ENCODE measurements at places on chromosomes 4 and X.

DNA sequence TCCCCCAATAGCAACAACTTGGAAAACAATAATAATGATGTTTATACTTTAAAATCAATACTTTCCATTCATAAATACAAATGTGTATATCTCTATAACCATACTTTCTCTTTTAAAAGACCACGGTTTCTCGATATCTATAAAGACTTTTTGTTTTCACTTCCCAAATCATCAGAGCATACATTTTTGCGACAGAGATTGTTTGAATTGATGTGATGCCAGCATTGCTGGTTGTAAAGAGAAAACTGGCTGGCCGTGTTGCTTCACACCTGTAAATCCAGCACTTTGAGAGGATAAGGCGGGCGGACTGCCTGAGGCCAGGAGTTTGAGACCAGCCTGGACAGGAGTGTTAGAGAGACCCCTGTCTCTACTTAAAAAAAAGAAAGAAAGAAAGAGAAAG lies 77.6 kb upstream of the ZNF518B start:
- DNase-seq = no peak

DNA sequence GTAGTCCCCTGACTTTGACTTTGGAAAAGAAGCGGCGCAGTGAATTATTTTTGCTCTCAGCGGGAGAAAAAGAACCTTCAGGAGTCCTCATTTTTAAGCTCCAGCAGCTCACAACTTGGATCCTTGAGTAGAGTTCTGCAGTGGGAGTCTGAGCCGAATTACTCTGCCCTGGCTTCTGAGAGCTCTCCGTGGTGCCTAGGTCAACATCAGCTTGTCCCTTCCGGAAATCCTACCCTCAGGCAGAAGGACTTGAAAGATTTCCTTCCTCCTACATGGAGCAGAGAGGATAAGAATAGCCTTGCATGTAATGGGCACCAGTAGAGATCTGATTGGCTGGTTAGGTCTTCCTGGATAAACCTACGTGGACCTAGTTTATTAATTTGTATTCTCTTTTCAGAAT lies 549.7 kb upstream of the TENM3 start:
- no peak for DNase-seq

DNA sequence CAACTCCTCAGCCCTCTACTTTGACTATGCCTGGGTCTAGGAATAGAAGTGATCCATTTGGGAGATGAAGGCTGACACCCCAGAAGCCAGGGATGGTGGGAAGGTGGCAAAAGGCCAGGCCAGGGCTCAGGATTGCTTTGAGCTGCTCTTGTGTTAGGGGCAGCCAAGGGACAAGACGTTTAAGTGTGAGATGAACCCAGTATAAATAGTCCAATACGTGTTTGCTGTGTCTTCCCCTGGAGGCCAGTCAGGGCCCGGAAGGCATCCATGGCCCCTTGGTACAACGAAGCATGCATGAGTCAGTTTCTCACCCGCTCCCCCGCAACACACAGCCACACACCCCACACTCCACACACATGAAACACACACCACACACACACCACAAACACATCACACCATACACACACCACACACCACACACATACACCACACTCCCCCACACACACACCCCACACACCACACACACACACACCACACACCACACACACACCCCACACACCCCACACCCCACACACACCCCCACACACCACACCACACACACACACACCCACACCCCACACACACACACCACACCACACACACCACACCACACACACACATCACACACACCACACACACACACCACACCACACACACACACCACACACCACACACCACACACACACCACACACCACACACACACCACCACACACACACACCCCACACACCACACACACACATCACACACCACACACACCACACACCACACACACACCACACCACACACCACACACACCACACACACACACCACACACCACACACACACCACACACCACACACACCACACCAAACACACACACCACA lies 5.1 kb downstream of the STARD8 start:
- no peak for DNase-seq

GRCh38 chr4:14076776-14077175 lies 449.3 kb upstream of the BOD1L1 start:
- DNase-seq = no peak

DNA sequence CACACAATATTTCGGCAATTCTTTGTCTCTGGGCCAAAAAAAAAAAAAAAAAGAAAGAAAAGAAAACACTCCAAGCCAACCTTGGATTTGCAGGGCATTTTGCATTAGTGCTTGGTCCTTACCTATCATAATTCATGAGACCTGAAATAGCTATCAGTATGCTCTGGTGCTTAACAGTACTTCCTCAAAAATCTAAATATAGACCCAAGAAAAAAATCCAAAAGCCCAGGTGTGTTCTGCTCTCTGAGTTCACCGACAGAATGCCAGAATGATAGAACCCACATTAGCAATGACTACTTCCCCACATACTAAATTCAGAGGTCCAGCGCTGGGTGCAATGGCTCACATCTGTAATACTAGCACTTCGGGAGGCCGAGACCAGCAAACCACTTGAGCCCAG lies 42.9 kb downstream of the ABCG2 start:
- DNase-seq = no peak

- DNase-seq = no peak
Measured at GRCh38 chr4:185244763-185245162, 35.4 kb downstream of the SNX25 start.

- no peak for DNase-seq
Measured at GRCh38 chr4:145153904-145154298, 26.5 kb downstream of the OTUD4 start.

- DNase-seq = no peak
Measured at GRCh38 chrX:22628275-22628674, 355.6 kb downstream of the CBLL2 start.

DNA sequence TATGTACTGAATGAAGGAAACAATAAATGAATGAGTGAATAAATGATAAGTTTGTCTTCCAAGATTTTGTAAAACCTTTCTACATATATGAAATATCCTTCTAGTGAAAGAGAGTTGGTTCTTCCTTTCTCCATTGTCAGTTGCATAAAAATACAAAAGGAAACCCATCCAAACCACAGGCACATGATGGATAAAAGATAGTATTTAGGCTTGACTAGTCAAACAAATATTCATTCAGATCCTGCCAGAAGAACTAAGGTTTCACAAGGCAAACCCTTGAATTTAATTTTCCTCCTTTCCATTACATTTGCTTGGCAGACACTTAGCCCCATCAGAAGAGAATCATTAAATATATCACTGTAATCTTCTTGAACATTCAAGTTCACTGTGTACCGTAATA lies 208.4 kb downstream of the COL25A1 start:
- DNase-seq = no peak

- DNase-seq = no peak
Measured at GRCh38 chrX:107574054-107574683, 54.1 kb upstream of the PRPS1 start.

- DNase-seq = no peak
Measured at GRCh38 chr4:109385260-109385659, 48.4 kb upstream of the SEC24B start.

DNA sequence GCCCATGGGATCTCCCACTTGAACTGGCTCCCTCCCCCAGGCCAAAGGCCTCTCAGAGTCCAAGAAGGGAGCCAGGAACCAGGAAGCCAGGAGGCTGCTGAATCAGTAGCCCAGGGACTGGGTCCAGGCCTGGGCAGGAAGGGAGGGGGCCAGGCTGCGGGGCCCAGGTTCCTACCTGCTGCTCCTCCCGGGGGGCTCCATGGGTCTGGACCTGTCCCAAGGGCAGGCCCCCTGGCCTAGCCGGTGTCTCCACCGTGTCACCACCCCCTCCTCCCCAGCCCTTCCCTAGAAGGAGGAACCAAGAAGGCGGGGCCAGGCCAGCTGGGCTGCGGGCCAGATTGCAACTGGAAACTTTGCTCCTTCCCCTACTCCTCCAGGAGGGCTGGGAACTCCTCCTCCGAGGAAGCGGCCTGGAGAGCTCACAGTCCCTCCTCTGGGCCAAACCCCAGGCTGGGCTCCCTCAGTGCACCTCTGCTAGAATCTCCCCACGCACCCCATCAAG lies at the start of gene IQSEC2:
TSS of gene IQSEC2 (minus strand) at position 264 of the 502 bp plus-strand sequence.
- DNase-seq = no peak

GRCh38 chrX:133566876-133567275 lies 151.6 kb upstream of the GPC4 start:
- DNase-seq = no peak

DNA sequence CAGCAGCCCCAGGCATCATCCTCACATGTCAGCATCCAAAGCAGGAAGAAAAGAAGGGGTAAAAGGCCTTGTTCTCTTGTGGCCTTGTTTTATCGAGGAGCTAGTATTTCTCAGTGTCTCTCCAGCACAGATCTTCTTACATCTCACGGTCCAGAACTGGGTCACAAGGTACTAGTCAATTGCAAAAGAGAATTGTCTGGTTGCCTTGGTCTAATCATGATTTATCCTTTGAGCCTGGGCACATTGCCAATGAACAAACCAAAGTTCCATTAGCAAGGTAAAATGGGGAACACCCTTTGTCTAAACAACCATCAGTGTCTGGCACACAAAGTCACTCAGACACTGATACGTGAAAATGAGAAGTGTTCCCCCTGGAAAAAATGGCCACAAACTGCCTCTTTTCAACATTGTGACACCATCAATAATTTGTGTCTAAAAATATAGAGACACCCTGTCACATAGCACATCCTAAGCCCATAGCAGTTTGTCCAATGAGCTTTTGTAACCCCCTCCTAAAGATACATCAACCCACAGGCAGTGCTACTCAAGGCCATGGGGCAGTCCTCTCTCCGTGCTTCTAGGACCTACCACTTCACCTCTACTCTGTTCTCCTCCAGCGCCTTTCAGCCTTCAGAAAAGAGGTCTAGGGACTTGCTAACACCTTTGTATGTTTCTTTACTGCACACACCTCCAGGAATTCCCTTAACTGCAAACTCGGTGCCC lies 534.4 kb downstream of the MID1IP1 start:
- peak; percentile 23 for DNase-seq

DNA sequence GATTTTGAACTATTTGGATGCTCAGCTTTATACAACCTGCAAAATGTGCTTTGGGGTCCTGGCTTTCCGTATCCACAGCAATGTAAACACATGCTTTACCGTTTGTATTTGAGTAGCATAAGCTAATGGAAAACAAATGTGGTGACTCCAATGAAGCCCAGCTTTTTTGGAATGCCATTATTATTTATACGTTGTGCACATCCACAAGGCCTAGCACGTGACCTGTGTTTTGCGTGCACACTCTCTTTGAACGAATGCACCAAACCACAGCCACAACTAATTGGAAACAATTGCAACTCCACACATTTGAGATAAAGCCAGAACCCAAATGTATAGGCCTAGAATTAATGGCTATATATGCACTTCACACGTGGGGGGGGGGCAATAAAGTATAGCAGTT lies 189.5 kb upstream of the GPC4 start:
- DNase-seq = no peak

GRCh38 chrX:76971393-76972376 lies 475.5 kb upstream of the FGF16 start:
- no peak for DNase-seq

DNA sequence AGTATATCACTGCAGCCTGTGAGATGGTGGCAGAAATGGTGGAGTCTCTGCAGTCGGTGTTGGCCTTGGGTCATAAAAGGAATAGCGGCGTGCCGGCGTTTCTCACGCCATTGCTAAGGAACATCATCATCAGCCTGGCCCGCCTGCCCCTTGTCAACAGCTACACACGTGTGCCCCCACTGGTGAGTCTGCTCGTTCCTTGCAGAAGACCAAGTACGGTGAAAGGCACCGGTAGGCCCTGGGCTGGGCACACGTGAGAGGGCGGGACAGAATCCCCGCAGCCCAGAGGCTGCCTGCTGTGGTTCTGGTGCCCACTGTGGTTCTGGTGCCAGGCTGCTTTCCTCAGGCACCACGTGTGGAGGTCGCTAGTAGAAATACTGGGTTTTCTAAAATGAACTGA lies 31.2 kb upstream of the MSANTD1 start:
- DNase-seq = no peak

- DNase-seq = no peak
Measured at GRCh38 chr4:176636292-176636691, 156.4 kb downstream of the VEGFC start.

GRCh38 chr4:88957570-88957969 lies 99.4 kb downstream of the FAM13A start:
- DNase-seq = no peak

- DNase-seq = no peak
Measured at GRCh38 chrX:66676990-66677389, 38.1 kb upstream of the EDA2R start.
